ENCODE measurements at places on chromosomes 11 and 22. TPM values are rescaled to one million over a fixed set of nuclear protein-coding genes. Genes with fewer than 3 reads are reported as not detected.

GRCh38 chr11:14906993-14907392 lies 15.0 kb upstream of the CYP2R1 start:
- no peak for DNase-seq

- no peak for DNase-seq
Measured at GRCh38 chr11:87306262-87306851, 268.6 kb downstream of the TMEM135 start.

GRCh38 chr11:63998558-63999348 lies 12.5 kb downstream of the OTUB1 start:
- no peak for DNase-seq

GRCh38 chr11:17760102-17761029 lies 25.8 kb downstream of the KCNC1 start:
- no peak for DNase-seq

DNA sequence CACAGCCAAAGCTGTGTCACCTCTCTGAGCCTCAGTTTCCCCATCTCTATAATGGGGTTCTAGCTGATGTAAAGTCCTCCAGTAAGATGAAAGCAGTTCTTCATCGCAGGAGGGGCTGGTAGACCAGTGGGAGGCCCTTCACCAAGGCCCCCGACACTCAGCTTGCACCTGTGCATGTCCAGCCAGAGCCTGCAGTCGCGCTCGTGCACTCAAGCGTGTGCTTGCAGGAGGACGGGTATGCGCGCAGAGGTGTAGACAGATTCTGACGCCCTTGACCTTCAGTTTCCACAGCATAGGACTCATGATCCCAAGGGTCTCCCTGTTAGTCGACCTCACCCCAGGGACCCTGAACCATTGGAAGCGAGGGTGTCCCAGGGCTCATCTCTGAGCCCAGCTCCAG lies 633.7 kb downstream of the TBC1D22A start:
- DNase-seq, result no peak

NCAM1 gene
- total RNA-seq, result 6.1 TPM

BTBD18 gene
- total RNA-seq, result not detected

DNA sequence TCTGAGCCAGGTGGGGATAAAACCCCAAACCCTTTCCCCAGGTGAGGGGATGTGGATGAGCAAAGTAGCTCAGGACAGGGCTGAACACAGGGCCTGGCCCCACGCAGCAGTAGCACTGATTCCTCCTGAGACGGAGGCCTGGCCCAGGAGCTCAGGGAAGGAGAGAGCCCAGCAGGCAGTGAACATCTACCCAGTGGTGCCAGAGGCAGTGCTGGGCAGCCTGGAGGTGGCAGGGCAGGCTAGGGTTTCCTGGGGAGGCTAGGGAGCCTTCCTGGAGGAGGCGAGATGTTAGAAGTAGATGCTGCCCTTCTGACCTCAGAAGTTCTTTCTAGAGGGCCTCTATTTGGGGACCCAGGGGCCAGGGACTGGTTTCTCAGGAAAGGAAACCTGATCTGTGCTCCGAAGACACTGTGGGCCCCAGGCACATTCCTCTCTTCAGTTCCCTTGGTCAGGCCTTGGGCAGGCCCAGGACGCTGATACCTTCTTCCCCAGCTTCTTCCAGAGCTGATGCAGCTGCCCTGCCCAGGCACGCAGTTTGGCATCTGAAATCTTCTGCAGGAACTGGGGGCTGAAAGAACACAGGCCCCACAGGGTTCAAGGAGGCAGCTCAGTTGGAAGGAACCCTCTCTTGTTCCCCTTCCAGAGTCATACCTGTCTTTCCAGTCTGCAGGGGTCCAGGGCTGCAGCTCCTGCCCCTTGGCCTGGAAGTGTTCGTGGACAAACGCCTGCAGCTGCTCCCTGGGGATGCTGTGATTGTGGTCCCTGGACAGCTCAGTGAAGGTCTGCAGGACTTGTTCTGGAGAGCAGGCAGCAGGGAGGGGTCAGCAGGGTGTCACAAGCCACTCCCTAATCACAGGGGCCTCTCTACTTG lies 16.8 kb downstream of the TREH start:
- DNase-seq, result no peak

DTX4 gene
- 7.5 TPM for total RNA-seq

DEUP1 gene
- total RNA-seq, result not detected

- DNase-seq, result peak; percentile 50
Measured at GRCh38 chr11:76787911-76788596, 4.9 kb downstream of the TSKU start.
